Amniotic stem cell (primary cell): ENCODE measurements at places on chromosomes 4 and X.

GRCh38 chr4:138013625-138014024, 228.5 kb downstream of the SLC7A11 start:
- DNase-seq, result no peak

DNA sequence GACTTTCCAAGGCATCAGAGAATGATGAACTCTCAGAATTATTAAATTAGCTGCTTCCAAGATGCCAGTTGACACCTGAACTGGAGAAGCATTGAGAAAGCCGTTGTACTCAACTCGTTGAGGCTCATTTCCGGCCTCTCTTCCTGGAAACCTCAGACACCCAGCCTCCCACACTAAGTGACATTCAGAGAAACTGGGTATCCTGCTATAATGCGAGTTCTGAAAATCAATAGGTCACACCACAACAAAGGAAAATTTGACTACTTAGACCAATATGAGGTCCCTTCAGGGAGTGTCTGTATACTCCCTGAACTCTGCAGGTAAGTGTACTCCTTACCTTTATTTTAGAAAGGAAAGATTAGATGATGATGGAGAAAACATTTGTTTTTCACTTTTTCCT, 51.2 kb downstream of the ENPEP start:
- DNase-seq, result no peak

DNA sequence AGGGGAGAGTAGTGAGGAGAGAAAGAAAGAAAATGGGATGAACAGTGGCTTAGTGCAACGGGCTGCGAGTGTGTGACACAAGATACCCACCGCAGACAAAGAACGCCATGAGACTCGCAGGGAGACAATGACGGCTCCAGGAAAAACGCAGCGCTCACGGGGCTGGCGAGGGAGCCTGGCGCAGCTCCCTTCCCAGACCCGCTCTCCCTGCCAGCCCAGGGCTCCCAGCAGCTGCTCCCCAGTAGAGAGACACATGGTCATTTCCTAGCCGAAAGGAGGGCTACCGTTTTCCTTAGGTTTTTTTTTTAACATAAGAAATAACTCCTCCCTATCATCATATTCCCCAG, 149.5 kb downstream of the MAML3 start:
- peak; percentile 3 for DNase-seq

DNA sequence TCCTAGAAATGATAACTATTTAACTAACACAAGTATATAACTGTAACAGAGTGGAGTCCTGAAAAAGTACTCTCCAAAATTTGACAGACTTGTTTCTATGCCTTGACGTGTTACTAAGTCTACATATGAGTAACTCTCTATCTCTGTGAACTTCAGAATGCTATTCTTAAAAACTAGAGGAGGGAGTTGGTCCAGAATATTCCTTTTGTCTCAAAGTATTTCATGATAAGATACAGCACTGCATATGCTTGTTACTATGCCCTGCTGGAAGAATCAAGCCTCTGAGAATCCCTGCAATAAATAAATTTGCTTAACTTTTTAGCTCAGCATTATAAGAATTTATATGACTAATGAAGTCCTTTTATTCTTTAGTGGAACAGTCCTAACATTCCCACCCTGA, 50.9 kb upstream of the ATXN3L start:
- no peak for DNase-seq

- no peak for DNase-seq
Observed at GRCh38 chr4:183878251-183878970, 26.7 kb upstream of the STOX2 start.

- DNase-seq, result no peak
Observed at GRCh38 chr4:44231006-44231405, 217.6 kb downstream of the KCTD8 start.

DNA sequence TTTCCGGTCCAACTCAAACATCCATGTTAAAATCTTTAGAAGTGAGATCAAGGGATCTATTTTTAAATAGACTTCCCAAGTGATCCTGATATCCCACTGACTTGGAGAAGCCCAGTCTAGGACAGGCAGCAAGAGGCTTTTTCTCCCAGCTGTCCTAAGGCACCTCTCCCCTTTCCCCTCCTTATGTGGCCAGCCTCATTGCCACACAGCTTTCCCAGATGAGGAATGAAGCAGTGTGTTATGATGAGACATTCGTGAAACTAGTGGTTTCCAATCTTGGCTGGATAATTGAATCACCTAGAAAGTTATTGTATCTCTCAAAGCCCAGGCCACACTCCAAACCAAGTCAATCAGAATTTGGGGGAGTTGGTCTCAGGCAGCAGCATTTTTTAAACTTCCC, 16.8 kb upstream of the HSD17B13 start:
- DNase-seq, result no peak

DNA sequence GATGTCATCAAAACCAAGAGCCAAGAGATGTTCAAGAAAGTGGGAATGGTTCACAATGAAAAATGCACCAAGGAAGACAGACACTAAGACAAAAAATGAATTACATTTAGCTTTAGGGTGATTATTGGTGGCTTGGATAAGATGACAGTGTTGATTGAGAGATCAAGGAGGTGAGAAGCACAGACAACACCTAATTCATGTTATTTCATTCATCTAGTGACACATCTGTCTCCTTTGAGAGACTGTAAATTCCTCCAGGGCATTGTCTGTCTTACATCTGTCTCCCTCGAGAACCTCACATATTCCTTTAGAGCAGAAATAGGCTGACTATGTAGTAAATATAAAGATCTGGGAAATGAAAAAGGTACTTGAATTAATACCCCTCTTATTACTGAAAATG, 94.2 kb upstream of the SMIM31 start:
- DNase-seq, result no peak

DNA sequence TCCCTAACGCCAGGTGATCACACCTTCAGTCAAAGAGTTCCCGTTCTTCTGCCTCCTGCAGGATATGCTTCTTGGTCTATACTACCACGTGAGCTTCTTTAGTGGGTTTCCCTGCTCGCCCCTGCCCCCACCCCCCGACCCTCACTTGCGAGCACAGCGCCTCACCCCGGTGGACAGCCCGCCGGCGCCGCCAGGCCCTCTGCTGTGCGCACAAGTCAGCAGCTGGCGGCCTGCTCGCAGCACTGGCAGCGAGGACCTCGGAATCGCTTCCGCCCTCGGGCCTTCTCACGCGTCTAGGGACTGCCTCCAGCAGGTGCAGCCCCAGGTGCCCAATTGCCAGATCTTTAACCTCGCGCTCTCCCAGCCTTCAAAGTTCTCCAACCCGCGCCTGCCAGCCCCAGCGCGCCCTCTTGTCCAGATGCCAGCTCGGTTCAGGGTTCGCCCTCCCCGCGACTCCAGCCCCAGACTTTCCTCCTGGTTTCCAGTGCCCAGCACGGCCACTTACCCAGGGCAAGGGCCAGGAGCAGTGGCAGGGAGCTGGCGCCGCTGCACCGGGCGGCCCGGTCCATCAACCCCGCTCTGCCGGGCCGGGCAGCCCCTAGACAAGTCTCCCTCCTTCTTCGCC, 454 bp downstream of the BTC start:
- no peak for DNase-seq

DNA sequence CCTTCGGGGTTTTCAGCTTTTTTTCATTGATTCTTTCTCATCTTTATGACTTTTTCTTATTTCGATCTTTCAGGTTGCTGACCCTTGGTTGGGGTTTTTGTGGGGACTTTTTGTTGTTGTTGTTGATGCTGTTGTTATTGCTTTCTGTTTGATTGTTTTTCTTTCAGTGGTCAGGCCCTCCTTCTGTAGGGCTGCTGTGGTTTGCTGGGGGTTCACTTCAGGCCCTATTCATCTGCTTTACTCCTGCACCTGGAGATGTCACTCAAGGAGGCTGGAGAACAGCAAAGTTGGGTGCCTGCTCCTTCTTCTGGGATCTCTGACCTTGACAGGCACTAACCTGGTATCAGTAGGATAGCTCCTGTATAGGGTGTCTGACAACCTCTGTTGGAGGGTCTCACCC, 39.9 kb upstream of the PCDH18 start:
- no peak for DNase-seq

DNA sequence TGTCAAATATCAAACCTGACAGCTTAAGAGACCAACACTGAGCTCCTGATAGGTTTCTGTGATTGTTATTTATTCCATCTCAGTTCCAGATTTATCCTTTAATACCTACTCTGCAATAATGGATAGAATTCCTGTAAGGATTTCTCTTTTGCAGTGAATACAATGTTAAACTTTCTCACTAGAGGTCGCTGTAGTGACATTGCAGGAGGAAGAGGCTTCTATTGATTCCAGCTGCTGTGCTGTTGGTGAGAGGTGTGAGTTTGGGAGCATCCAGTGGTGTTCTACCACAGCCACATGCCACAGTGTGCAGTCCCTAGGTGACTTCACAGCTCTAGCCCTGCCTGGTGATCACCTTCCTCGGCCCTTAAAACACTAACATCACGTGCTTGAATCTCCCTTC, 34.6 kb upstream of the DCAF8L2 start:
- DNase-seq, result no peak

DNA sequence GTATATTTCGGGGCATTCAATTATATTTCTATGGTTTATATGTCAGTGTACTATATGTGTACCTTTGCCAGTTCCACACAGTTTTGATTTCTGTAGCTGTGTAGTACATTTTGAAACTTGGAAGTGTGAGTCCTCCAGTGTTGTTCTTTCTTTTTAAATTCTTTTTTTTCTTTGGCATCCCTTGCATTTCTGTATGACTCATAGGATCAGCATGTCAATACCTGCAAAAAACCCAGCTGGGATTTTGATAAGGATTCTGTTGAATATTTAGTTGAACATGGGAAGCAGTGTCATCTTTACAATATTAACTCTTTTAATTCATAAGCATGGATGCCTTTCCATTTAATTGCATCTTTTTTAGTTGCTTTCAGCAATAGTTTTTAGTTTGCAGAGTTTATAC, 100.0 kb downstream of the SH3BGRL start:
- no peak for DNase-seq

DNA sequence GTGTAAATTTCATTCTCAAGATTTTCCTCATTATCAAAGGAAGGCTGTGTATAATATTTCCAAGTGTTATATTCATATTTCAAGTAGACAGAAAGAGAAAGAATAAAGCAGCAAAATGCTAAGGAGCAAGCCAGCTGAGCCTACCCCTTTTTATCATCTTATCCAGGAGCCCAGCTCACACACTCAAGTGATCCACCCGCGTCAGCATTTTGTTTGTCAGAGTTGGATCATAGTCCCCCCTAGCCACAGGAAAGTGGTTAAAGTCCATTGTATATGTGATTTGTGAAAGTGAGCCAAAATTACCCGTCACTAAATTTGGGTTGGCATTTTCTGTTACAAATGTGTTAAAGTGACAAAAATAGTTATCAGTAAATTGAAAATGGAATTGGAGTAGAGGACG, 289.3 kb upstream of the CTSO start:
- DNase-seq, result no peak

DNA sequence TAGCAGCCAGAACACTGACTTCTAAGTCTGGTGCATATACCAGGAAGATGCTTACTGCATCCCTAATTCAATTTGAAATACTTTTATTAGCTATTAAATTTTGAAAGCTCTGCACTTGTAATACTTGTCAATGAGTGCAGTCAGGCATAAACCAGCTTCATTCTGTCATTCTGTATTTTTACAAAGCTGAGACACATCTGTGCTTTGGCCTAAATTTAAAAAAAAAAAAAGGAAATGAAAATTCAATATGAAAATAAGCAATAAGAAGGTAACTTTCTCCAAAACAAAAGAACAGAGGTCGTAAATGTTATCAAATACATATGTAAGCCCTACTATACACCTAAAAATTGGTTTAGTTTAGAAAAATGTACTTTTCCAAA, 7.0 kb downstream of the SMIM14 start:
- DNase-seq, result no peak

GRCh38 chr4:89158884-89159503, 47.7 kb downstream of the TIGD2 start:
- DNase-seq, result no peak

DNA sequence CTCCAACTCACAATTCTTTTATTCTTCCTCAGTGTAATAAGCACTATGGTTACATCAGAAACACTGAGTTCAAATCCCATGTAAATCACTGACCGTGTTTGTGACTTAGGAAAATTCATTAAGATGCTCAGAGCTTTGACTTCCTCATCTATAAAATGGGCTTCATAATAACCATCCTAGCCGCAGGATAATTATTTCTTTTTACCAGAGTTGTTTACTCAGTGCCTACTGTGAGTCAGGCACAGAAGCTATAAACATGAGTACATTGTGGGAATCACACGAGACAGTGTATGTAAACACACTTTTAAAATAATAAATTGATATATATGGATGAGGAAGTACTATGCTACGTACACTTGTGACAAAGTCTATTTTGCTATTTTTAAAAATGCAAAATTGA, 296.3 kb upstream of the TENM3 start:
- DNase-seq, result no peak

GRCh38 chr4:168647646-168648375, 151.0 kb downstream of the PALLD start:
- no peak for DNase-seq

DNA sequence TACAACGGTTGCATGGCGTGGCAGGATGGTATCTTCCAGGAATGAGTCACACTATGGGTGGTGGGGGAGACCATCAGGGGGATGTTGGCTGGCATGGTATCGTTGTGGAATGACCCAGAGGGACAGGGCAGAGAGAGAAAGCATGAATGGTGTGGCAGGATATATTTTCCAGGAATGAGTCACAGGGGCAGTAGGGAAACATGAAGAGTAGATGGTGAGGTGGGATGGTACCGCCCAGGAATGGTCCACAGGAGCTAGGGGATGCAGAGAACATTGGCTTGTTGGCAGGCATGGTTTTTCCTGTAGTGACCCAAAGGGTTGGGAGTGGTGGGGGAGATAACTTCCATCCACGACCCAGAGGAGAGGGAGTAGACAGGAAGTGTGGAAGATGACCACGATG, 62.4 kb downstream of the MAOA start:
- no peak for DNase-seq

GRCh38 chr4:187283201-187283955, 559.7 kb upstream of the FAT1 start:
- DNase-seq, result no peak

DNA sequence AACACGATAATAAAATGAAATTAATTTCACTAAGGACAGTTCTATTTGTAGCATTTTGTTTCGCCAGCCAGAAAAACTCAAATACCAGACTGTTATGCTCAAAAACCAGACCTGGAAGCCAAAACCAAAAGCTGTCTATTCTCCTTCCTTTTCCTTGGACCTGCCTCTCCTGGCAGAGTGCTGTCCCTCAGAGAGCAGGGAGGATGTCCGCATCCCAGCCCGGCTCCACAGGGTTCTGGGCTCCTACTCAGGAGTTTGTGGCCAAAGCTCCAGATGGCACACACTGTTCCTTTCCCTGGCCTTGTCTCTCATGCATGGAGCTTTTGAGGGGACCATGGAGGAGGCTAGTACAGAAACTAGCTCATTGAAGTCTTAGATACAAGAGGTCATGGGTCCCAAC, 41.9 kb upstream of the C1QTNF7 start:
- no peak for DNase-seq

GRCh38 chr4:150033901-150034300, 44.3 kb upstream of the DCLK2 start:
- DNase-seq, result no peak

DNA sequence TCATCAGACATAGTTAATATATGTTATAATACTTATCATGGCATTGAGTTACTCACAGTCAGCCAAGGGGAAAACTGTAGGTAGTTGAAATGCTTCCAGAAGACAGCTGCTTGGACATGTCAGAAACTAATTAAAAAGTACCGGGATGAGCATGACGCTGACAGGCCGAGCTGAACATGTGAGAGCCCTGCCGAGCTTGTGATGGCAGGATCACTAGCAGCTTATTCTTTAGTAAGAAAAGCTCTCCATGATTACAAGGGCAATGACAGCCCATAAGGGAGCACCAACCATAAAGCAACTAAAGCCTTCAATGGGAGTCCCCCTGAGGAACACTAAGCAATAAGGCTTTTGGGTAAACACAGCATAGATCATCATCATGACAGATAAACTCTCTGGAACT, 435.6 kb downstream of the TLL1 start:
- no peak for DNase-seq

GRCh38 chr4:8544741-8545438, 35.3 kb upstream of the GPR78 start:
- no peak for DNase-seq
